ENCODE measurements at places on chromosomes 1 and 21.

DNA sequence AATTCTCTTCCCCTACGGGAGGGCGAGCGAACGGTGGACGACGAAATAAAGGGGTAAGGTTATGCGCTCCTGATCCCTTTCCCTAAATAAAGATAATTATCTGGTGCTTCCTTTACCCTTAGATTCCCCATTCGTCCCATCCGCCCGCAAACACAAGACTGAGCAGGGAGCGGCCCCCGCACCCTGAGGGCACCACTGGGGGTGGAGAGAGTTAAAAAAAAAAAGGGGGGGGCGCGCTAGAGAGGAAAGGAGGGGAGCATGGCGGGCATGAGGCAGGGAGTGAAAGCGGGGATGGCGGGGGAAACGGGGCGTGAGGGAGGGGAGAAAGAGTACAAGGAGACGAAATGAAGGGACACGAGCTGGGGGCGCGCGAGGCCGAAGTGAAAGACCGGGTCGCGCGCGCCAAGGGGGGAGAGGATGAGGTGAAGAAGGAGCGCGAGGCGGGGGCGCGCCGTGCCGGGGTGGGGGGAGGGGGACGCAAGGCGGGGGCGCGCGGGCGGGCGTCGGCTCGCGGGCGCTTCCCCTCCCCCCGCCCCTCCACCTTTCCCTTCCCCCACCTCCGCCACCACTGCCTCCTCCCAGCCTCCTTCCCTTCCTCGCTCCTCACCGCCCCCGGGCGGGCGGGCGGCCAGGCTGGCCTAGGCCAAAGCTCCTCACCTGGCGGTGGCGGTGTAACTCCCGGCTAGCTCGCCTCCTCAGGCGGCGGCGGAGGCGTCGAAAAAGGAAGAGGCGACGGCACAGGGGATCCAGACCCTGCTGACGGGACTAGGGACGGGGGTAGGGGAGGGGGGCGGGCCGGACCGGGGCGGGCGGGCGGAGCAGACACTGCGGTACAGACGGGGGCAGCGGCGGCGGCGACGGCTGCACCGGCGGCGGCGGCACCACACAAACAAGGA is 448 bp downstream of the GATAD2B start:
- no peak for DNase-seq

DNA sequence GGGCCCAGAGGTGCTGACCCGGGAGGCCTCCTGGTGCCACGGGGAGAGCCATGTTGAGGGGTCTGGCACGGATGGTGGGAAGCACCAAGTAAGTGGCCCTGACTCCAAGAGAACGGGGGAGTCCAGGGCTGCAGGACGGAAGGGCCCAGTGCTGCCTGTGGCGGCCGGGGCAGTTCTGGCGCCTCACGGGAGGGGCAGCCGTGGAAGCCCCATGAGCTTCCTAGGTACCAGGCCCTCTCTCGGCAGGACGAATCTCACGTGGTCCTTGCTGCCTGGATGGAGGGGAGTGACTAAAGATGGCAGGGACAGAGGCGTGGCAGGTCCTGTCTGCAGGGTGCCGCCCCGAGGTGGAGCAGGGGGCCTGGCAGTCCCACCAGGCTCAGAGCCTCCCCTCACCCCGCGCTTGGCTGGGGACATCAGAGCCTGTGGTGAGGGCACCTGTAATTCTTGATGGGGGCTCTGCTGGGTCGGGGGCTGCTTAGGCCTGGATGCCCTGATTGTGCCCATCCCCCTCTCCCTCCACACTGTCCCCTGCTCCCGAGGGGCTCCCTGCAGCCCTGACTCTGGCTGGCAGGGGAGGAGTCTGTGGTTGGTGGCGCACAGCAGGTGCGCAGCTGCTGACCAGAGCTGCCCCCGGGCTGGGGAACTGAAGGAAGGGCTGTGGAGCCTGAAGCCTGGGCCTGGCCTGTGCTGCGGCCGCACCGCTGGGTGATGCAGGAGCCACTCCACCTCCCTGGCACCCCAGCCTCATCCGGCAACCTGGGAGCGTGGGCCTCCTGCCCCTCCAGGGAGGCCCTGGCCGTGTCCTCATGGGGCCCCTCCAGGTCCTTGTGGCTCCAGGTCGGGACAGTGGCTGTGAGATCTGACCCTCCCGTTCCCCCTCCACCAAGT is 31.4 kb downstream of the POFUT2 start:
- no peak for DNase-seq

GRCh38 chr1:38308780-38309179 is 262.2 kb upstream of the POU3F1 start:
- DNase-seq, result no peak

GRCh38 chr1:207366022-207366421 is 44.5 kb downstream of the CD55 start:
- no peak for DNase-seq

DNA sequence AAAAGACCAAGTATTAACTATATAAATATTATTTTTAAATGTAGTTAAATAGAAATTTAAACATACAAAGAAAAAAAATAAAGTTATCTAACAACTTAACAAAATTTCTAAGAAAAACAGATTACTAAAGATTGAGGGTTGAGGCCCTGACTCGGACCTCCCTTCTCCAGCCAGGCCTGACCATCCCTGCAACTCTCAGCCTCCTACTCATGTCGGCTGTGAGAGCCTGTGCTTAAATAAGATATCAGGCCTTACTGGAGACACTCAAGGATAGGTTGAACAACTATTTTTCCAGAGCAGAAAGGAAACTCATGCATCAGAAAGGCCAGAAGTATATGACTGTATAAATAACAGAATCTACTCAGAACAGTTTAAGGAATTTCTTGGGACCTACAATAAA is 33.0 kb upstream of the PSMG1 start:
- no peak for DNase-seq

DNA sequence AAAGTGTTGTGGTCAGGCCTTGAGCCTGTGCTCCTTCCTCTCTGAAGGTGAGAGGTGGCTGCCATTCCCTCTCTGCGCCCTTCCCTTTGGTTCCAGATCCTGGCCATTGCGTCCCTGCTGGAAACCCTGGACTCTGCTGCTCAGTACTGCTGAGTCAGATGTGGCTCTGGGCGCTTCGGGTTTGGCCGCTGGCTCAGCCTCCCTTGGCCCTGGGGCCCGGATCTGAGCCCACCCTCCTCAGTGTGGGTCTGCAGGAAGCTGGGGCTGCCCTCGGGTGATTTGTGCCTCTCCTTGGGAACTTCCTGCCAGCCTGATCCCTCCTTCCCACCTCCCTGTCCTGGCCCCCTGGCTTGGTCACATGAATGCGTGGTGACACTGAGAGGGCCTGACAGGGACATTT is 32.2 kb downstream of the QSOX1 start:
- DNase-seq, result no peak

DNA sequence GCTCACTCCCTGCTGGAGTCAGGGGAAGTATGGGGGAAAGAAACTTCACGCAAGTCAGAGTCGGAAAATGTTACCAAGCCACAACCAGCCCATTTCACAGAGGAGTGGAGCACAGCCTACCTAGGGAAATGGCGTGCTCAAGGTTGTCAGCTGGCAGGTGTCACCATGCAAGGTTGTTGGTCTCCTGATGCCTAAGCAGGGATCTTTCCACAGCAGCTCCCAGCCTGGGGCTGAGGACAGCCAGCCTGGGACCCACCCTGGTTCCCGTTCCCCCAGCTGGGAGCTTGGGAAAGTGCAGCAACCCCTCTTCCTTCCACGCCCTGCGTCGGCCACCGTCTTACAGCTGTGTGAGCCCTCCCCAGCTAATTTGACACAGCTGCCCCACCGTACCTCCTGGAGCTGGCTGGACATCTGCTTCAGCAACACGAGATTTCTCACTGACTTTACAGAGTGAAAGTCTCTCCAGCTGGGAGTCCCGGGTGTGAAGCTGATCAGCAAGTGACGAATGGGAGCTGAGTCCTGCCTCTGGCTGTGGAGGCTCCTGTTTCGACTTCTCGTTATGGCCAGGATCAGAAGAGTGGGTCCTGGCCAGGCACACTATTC is 224.6 kb upstream of the RAB4A start:
- no peak for DNase-seq

DNA sequence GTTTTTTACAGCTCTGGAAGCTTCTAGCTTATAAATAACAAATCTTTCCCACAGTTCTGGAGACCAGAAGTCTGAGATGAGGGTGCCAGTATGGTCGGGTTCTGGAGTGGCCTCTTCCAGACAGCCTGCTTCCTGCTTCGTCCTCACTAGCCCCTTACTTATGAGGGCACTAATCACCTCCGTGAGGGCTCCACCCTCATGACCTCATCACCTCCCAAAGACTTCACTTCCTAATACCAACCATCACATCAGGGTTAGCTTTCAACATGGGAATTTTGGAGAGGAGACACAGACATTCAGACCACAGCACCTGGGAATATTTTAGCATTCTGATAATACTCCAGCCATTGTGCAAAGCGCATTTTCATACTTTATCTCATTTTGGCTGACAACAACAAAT is 223.7 kb upstream of the IRF2BP2 start:
- DNase-seq, result no peak

GRCh38 chr1:99537886-99538617 is 107.9 kb upstream of the PALMD start:
- no peak for DNase-seq

DNA sequence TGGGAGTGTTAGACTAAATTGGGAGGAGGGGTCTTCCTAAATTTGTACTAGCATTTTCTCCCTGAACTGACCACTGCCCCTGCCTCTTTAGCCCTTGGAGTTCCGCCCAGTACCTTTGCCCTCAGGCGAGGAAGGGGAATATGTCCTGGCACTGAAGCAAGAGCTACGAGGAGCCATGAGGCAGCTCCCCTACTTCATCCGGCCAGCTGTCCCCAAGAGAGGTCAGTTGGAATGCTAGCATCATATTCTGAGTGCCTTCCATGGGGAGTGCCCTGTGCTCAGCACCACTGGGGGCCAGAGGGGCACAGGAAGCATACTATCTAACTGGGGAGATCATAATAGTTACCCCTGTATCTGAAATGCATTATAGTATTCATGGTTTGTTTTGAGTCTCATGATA is 10.7 kb downstream of the POLR3GL start:
- no peak for DNase-seq

- DNase-seq, result no peak
Measured at GRCh38 chr1:59455206-59455605, 158.3 kb downstream of the FGGY start.
